ENCODE measurements at places on chromosomes 2 and 18. TPM values are rescaled to one million over a fixed set of nuclear protein-coding genes. Genes with fewer than 3 reads are reported as not detected.

DNA sequence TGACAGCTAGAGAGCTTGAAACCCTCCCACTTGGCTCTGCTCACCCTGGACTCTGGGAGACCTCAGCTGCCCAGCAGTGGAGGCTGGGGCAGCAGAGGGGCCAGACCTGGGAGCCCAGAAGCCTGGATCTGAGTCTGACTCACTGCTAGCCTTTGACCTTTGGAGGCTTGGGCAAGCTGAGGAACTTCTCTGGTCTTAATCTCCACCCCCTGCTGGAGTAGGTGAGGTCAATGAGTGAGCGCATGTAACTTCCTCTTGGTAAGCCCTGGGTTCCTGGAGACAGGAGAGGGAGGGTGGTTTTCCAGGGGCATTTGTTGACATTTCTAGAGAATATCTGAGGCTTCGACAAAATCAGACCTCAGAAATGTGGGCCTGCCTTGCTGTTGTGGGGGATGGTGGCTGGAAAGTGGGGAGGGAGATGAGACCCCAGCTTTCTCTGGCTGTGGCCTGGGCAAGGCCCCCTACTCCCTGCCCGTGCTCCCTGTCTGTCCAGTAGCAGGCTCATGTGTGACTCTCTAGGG, 73.0 kb upstream of the YWHAQ start:
- no peak overlapping the region for H3K4me3 ChIP-seq
- peaks cover 29% of the 10 kb centered on the region for H3K4me1 ChIP-seq
- DNase-seq: no peak
- H3K27ac ChIP-seq: no peak overlapping the region
- no peaks in the 10 kb centered on the region for H3K27me3 ChIP-seq

GRCh38 chr2:177255227-177255601, 9.3 kb downstream of the NFE2L2 start:
- H3K4me1 ChIP-seq: peaks cover 44% of the 10 kb centered on the region
- H3K4me3 ChIP-seq: no peak overlapping the region
- DNase-seq: no peak
- H3K36me3 ChIP-seq: peaks cover 25% of the 10 kb centered on the region
- H3K27me3 ChIP-seq: no peaks in the 10 kb centered on the region

DNA sequence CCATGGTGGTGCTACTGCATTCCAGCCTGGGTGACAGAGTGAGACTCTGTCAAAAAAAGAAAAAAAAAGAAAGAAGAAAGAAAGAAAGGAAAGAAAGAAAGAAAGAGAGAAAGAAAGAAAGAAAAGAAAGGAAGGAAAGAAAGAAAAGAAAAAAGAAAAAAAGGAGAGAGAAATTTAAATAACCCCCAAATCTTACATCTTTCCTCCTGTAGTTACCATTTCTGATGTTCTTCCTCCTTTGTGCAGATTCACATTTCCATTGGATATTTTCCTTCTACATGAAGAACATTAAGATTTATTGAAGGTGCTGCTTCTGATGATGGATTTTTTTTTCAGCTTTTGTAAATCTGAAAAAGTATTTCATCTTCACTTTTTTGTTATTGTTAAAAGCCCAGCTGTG, 97.4 kb upstream of the TGFA start:
- H3K36me3 ChIP-seq: no peaks in the 10 kb centered on the region
- H3K27ac ChIP-seq: no peak overlapping the region
- H3K27me3 ChIP-seq: peaks cover 51% of the 10 kb centered on the region
- H3K4me1 ChIP-seq: no peaks in the 10 kb centered on the region
- no peak overlapping the region for H3K4me3 ChIP-seq

DNA sequence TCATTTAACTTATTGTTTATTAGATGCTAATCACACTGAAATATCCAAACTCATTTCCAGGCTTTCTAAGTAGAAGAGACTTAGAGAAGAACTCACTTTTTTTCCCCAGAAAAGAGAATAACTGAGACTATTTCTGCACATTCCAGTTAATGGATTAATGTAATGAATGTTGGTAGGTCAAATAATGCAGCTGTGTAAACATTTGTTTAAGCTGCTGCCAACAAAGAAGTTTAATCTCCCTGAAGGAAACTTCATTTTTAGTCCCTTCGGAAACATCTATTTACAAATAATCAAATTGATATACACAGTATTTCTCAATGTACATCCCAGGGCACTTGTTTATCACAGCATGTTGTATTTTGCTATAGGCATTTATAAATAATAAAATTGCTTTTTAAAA, 126.9 kb downstream of the KCNS3 start:
- H3K27me3 ChIP-seq: no peaks in the 10 kb centered on the region
- no peak overlapping the region for H3K27ac ChIP-seq
- H3K4me3 ChIP-seq: no peak overlapping the region

NTSR2 gene
- not detected for total RNA-seq

DNA sequence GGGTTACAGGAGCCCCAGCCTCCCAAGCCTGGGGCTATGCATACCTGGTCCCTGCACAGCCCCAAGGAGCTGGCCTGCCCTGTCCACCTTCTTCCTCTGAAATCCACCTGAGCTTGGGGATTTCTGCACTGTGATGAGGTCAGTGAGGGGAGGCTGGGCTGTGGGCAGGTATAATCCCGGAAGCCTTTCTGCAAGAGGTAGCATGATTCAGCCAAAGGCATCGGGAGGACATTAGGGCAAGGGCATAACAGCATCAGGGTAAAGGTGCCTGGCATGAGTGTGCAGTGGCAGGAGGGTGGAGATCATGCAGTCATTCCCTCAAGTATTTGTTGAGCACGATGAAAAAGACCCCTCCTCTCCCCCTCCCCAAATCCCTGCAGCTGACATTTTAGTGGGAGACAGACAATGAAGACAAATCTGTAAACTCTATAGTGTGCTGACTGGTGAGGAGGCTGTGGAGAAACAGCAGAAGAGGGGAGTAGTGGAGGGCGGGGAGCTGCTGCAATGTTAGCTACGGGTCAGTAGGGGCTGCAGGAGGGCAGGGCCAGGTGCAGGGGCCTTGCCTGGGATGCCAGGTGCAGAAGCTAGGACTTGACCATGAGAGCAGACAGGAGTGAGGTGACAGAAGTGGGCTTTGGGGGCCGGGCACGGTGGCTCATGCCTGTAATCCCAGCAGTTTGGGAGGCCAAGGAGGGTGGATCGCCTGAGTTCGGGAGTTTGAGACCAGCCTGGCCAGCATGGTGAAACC, 18.7 kb downstream of the ZFP36L2 start:
- peaks cover 8% of the 10 kb centered on the region for H3K4me1 ChIP-seq
- no peak for DNase-seq
- H3K4me3 ChIP-seq: no peak overlapping the region

DNA sequence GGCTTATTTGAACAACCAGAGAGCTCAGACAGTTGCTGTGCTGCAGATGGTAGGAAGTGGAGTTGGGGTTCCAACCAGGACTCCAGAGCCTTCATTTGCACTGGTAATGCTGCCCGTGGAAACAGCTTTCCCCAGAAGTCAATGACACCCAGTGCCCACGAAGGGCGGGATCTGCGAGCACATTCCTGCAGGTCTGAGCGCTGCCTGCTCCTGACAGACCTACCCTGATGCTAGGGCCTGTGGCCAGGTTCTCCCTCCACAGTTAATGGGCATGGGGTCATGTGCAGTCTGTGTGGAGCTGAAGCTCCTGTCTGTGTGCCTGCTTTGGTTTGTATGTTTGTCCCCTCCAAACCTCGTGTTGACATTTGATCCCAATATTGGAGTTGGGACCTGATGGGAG, 299.0 kb upstream of the HS6ST1 start:
- H3K27me3 ChIP-seq: peaks cover under 1% of the 10 kb centered on the region
- H3K27ac ChIP-seq: no peak overlapping the region
- DNase-seq: no peak

GRCh38 chr2:206424134-206424533, 19.2 kb upstream of the ADAM23 start:
- H3K27me3 ChIP-seq: peaks cover 14% of the 10 kb centered on the region
- H3K4me3 ChIP-seq: no peak overlapping the region
- no peak overlapping the region for H3K27ac ChIP-seq
- H3K36me3 ChIP-seq: no peaks in the 10 kb centered on the region
- H3K4me1 ChIP-seq: no peaks in the 10 kb centered on the region
- no peak for DNase-seq

GRCh38 chr2:65334714-65335113, 97.7 kb downstream of the SPRED2 start:
- no peaks in the 10 kb centered on the region for H3K4me1 ChIP-seq
- DNase-seq: no peak
- no peak overlapping the region for H3K4me3 ChIP-seq
- peaks cover 26% of the 10 kb centered on the region for H3K36me3 ChIP-seq
- H3K27ac ChIP-seq: no peak overlapping the region

BOLL gene
- total RNA-seq: 0.22 TPM

- DNase-seq: no peak
- H3K27me3 ChIP-seq: peaks cover 3% of the 10 kb centered on the region
- peaks cover 9% of the 10 kb centered on the region for H3K4me1 ChIP-seq
- no peak overlapping the region for H3K4me3 ChIP-seq
Measured at GRCh38 chr18:51279367-51279984, 82.0 kb upstream of the MEX3C start.

HOXD3 gene
- not detected for total RNA-seq

GRCh38 chr2:61952288-61952687, 46.8 kb downstream of the COMMD1 start:
- no peak overlapping the region for H3K4me3 ChIP-seq
- H3K36me3 ChIP-seq: peaks cover 16% of the 10 kb centered on the region
- DNase-seq: no peak
- no peaks in the 10 kb centered on the region for H3K27me3 ChIP-seq
- H3K27ac ChIP-seq: no peak overlapping the region

GRCh38 chr2:73134471-73134870, 21.7 kb upstream of the RAB11FIP5 start:
- H3K4me3 ChIP-seq: no peak overlapping the region
- H3K4me1 ChIP-seq: peaks cover 11% of the 10 kb centered on the region
- peaks cover 9% of the 10 kb centered on the region for H3K27me3 ChIP-seq
- peaks cover 2% of the 10 kb centered on the region for H3K36me3 ChIP-seq
- H3K27ac ChIP-seq: no peak overlapping the region
- DNase-seq: no peak

NT5DC4 gene
- not detected for total RNA-seq

DNA sequence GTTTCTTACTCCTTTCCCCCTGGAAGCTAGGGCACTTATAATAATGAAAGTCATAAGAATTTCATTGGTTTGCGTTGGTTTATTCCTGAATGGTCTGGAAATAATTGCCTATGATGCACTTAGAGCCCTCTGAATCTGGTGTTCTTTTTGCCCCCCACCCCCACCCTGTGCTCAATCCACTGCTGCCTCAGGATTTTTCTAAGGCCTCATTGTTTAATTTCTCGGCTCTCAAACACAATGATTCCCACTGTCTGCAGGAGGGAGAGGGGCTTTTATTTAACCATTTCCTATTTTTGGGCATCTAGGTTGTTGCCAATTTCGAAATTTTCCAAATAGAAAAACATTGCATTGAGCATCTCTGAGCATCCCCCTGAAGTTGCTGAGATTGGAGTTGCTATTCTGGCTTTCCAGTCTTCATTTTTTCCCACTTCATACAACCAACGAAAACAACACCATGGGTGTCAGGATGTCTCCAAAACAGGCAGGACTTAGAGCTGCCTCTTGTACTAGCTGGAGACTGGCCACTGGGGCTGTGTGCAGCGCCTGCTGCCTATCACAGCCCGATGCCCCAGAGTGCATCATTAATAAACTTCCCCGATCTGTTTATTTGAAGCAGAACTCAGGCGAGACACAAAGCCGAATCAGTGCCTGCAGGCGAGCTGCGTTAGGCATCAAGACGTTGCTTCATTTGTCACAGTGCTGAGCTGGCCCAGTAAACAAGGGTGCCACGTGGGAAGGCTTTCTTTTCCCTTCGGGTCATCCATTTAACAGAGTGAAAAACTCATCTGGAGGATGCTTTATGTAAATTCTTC, 1.8 kb upstream of the PCARE start:
- DNase-seq: no peak
- H3K4me1 ChIP-seq: peaks cover 5% of the 10 kb centered on the region
- H3K36me3 ChIP-seq: no peaks in the 10 kb centered on the region
- H3K27me3 ChIP-seq: peaks cover 14% of the 10 kb centered on the region
- H3K4me3 ChIP-seq: no peak overlapping the region

ARHGAP25 gene
- 1.8 TPM for total RNA-seq

GRCh38 chr2:167336213-167336612, 447.9 kb downstream of the XIRP2 start:
- H3K27ac ChIP-seq: no peak overlapping the region
- H3K4me3 ChIP-seq: no peak overlapping the region
- H3K27me3 ChIP-seq: no peaks in the 10 kb centered on the region
- no peaks in the 10 kb centered on the region for H3K36me3 ChIP-seq
- H3K4me1 ChIP-seq: peaks cover 22% of the 10 kb centered on the region

- no peak for DNase-seq
- H3K4me1 ChIP-seq: peaks cover 26% of the 10 kb centered on the region
- H3K36me3 ChIP-seq: peaks cover 1% of the 10 kb centered on the region
- H3K4me3 ChIP-seq: peak overlapping the region; percentile 20
Measured at GRCh38 chr2:237674731-237675276, 47.4 kb downstream of the LRRFIP1 start.

DNA sequence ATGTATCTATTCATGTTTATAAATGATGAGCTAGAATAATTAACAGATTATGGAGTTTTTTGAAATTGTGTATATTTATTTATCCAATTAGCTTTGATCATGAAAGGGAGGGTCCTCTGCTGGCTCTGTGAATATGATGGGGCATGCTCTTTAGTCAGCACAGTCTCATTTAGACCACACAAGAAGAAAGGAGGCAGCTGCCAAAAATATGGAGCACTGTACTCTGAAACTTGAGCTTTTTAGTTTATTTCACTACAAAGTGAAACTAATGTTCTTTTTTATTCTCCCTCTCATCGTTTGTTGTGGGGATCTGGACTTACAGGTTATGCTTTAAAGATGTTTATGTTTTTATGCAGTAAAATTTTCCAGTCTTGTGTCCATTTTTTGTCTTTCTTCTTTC, 266.9 kb upstream of the GULP1 start:
- DNase-seq: no peak
- no peaks in the 10 kb centered on the region for H3K4me1 ChIP-seq
- peaks cover 1% of the 10 kb centered on the region for H3K36me3 ChIP-seq
- no peak overlapping the region for H3K4me3 ChIP-seq

DNA sequence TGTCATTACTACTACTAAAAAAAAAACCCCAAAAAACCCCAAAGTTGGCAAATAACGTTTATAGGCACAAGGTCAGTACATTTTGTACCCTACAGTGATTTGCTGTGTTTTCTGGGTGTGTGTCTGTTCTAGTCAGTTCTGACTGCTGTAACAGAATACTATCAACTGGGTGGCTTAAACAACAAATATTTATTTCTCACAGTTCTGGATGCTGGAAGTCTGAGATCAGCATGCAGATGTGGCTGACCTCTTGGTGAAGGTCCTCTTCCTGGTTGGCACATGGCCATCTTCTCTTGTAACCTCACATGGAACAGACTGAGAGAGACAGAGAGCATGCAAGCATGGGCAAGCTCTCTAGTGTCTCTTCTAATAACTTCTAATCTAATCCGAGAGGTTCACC, 103.1 kb downstream of the CERS6 start:
- peaks cover 23% of the 10 kb centered on the region for H3K36me3 ChIP-seq
- H3K4me3 ChIP-seq: no peak overlapping the region
- H3K27me3 ChIP-seq: no peaks in the 10 kb centered on the region
- no peak for DNase-seq

GRCh38 chr2:3756306-3756705, 52.9 kb downstream of the DCDC2C start:
- peak overlapping the region; percentile 11 for H3K27ac ChIP-seq
- no peaks in the 10 kb centered on the region for H3K36me3 ChIP-seq
- H3K4me1 ChIP-seq: peaks cover 19% of the 10 kb centered on the region
- no peak overlapping the region for H3K4me3 ChIP-seq
- DNase-seq: no peak
- H3K27me3 ChIP-seq: peaks cover 28% of the 10 kb centered on the region

HMSD gene
- 5.5 TPM for total RNA-seq

- H3K4me3 ChIP-seq: no peak overlapping the region
- H3K27ac ChIP-seq: no peak overlapping the region
- no peaks in the 10 kb centered on the region for H3K36me3 ChIP-seq
- no peak for DNase-seq
Measured at GRCh38 chr18:43093646-43094045, 21.8 kb downstream of the RIT2 start.

All from progenitor cell of endocrine pancreas (in vitro differentiated cells).